ENCODE measurements at places on chromosomes 7 and 10. TPM values are rescaled to one million over a fixed set of nuclear protein-coding genes. Genes with fewer than 3 reads are reported as not detected.

The ACTR1A gene
- total RNA-seq: 81.8 TPM

GRCh38 chr10:123512901-123513775 lies 153.0 kb upstream of the GPR26 start:
- no peak for DNase-seq

The CRPPA gene
- total RNA-seq: 1.4 TPM

- no peak for DNase-seq
These were observed 249.3 kb upstream of the NEBL start for GRCh38 chr10:21146436-21146789.

- DNase-seq: no peak
These were observed 28.3 kb downstream of the ABCB4 start for GRCh38 chr7:87447116-87447635.

DNA sequence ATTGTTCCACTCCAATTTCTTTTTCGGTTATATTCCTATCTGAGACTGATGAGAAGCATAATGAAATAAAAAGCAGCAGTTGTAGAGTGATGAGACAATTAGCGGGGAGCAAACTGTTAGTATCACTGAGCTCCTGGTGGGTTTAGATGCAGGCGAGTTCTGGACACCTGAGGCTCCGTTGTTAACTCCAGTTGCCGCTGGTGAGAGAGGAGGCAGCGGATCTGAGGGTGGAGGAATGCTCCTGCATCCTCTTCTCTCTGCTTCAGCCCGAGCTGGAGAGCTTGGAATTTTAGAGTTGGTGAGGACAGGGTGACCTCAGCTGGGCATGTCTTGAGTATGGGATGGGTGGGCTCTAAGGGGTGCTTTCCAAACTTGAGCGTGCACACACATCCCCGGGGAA lies 31.4 kb downstream of the LRMDA start:
- DNase-seq: no peak

The XRCC2 gene
- total RNA-seq: 0.38 TPM

Measured in omental fat pad (tissue), 4 donors.